ENCODE measurements at places on chromosomes 3 and 15. TPM values are rescaled to one million over a fixed set of nuclear protein-coding genes. Genes with fewer than 3 reads are reported as not detected.

TIGIT gene
- total RNA-seq = 0.78 TPM

SPATA12 gene
- total RNA-seq = not detected

GABRR3 gene
- total RNA-seq = 0.10 TPM

C3orf18 gene
- total RNA-seq = 8.0 TPM

ADPRH gene
- 8.6 TPM for total RNA-seq

LHFPL4 gene
- not detected for total RNA-seq

CCK gene
- not detected for total RNA-seq

ALDH1L1 gene
- 129 TPM for total RNA-seq

UROC1 gene
- not detected for total RNA-seq

SCAPER gene
- total RNA-seq = 45.9 TPM

ADAMTS9 gene
- total RNA-seq = 153 TPM

CCDC9B gene
- total RNA-seq = 56.5 TPM

DNAJA4 gene
- total RNA-seq = 78.0 TPM

CHRD gene
- total RNA-seq = 16.8 TPM

RCCD1 gene
- total RNA-seq = 13.2 TPM

PEX5L gene
- total RNA-seq = 0.08 TPM

STRIT1 gene
- total RNA-seq = not detected

NR2F2 gene
- 90.8 TPM for total RNA-seq

UPK1B gene
- total RNA-seq = 110 TPM

NLGN1 gene
- 10.6 TPM for total RNA-seq

RYK gene
- 78.4 TPM for total RNA-seq

PRSS50 gene
- 1.6 TPM for total RNA-seq

SEMA3B gene
- total RNA-seq = 18.2 TPM

FBXW12 gene
- total RNA-seq = 0.23 TPM

GASK1A gene
- total RNA-seq = 14.6 TPM

STAG1 gene
- 49.7 TPM for total RNA-seq

ENTPD3 gene
- 30.1 TPM for total RNA-seq

SCN10A gene
- not detected for total RNA-seq

ADAM10 gene
- total RNA-seq = 315 TPM

SCG5 gene
- 0.81 TPM for total RNA-seq

FAM107A gene
- total RNA-seq = 102 TPM

TGM4 gene
- total RNA-seq = not detected

CYP11A1 gene
- total RNA-seq = 2.4 TPM

PIERCE2 gene
- 3.0 TPM for total RNA-seq

SH3GL3 gene
- 0.26 TPM for total RNA-seq

TNIK gene
- 17.1 TPM for total RNA-seq

HACD2 gene
- 20.6 TPM for total RNA-seq

ACSBG1 gene
- total RNA-seq = 1.6 TPM

ZNF774 gene
- 8.9 TPM for total RNA-seq

PDZRN3 gene
- 38.3 TPM for total RNA-seq

CCDC191 gene
- 16.0 TPM for total RNA-seq

SLC12A8 gene
- total RNA-seq = 6.1 TPM

HTR3C gene
- not detected for total RNA-seq

MRPL47 gene
- 27.3 TPM for total RNA-seq

SMC4 gene
- total RNA-seq = 24.6 TPM

RBP2 gene
- not detected for total RNA-seq

EOGT gene
- 81.0 TPM for total RNA-seq

P3H2 gene
- 13.9 TPM for total RNA-seq

PLSCR2 gene
- 2.6 TPM for total RNA-seq

NR1I2 gene
- total RNA-seq = 1.2 TPM

STOML1 gene
- total RNA-seq = 15.0 TPM

DPPA2 gene
- total RNA-seq = not detected

MYO1E gene
- 121 TPM for total RNA-seq

MOBP gene
- total RNA-seq = not detected

All from ureter (tissue), 1 donor.